ENCODE measurements at places on chromosomes 7 and 10. TPM values are rescaled to one million over a fixed set of nuclear protein-coding genes. Genes with fewer than 3 reads are reported as not detected.

GRCh38 chr7:3082386-3082785 is 38.7 kb upstream of the CARD11 start:
- DNase-seq, result no peak
- H3K36me3 ChIP-seq, result no peaks in the 10 kb centered on the region
- no peaks in the 10 kb centered on the region for H3K27me3 ChIP-seq
- H3K4me1 ChIP-seq, result peaks cover 4% of the 10 kb centered on the region
- H3K4me3 ChIP-seq, result no peak overlapping the region

Gene STAG3
- total RNA-seq, result 13.2 TPM

GRCh38 chr10:7282457-7282856 is 128.4 kb downstream of the SFMBT2 start:
- H3K4me3 ChIP-seq, result no peak overlapping the region
- H3K27me3 ChIP-seq, result no peaks in the 10 kb centered on the region
- H3K27ac ChIP-seq, result no peak overlapping the region
- peaks cover 21% of the 10 kb centered on the region for H3K36me3 ChIP-seq
- DNase-seq, result no peak
- H3K4me1 ChIP-seq, result peaks cover 26% of the 10 kb centered on the region

DNA sequence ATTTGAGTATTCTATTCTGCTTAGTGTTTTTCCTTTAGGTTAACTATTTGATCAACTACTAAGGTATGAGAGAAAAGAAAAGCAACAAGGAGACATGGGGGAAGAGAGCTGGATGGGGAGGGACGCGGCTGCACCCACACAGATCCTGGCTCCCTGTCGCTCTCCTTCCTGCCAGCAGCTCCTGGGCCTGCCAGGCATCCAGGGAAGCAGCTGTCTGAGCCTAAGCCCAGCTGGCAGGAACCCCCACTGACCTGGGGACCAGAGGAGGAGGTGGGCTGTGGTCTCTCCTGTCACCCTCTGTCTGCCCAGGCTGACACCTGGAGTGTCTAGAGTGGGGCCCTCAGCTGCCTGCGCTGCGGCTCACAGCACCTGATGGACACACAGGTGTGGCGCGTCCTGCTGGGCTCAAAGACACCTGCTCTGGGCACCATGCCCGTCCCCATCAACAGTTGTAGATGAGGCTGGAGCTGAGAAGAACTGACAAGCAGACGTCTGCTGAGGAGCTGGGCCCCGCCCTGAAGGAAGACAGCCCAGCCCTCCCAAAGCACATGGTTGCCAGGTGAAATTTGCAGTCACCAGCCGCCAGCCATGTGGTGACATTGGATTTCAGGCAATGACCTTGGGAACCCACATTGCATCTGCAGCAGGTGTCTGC is 207.9 kb downstream of the PLXNA4 start:
- H3K36me3 ChIP-seq, result no peaks in the 10 kb centered on the region
- H3K4me1 ChIP-seq, result no peaks in the 10 kb centered on the region
- H3K27me3 ChIP-seq, result peaks cover 17% of the 10 kb centered on the region
- no peak overlapping the region for H3K27ac ChIP-seq
- H3K4me3 ChIP-seq, result no peak overlapping the region

DNA sequence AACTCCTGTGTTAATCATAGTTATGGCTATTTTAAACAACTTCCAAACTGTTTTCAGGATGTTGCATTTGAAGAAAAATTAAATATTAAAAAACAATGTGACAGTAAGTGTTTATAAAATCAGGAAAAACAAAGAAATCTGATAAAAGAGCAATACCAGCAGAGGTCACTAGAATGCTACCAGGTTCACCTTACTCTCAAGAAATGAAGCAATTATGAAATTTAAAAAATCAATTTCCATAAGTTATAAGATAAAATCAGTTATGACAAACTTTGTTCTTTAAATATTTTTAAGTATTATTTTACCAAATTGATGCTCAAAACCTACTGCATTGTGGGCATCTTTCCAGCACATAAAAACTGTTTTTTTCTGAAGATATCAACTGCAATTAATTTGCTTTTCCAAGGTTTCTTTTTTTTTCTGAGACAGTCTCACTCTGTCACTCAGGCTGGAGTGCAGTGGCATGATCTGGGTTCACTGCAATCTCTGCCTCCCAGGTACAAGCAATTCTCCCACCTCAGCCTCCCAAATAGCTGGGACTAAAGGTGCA is 50.7 kb upstream of the RHEB start:
- H3K36me3 ChIP-seq, result peaks cover 3% of the 10 kb centered on the region
- no peaks in the 10 kb centered on the region for H3K27me3 ChIP-seq
- H3K4me3 ChIP-seq, result no peak overlapping the region
- no peaks in the 10 kb centered on the region for H3K4me1 ChIP-seq
- no peak overlapping the region for H3K27ac ChIP-seq

DNA sequence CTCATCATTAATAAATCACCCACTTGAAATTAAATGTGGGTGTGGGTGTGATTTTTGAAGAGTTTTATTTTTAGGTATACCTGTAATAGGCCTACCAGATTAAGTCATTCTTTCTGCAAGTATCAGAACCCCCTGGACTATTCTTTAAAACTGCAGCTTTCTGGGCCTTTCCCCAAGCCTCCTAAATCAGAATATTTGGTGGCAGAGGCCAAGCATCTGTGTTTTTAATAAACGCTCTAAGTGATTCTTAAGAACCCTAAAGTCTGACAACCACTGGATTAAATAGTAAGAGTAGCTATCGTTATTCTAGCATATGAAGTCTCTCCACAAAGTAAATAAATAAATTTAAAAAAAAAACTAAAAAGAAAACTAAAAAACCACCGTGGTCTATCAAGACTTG is 703.0 kb upstream of the NRP1 start:
- H3K27me3 ChIP-seq, result no peaks in the 10 kb centered on the region
- H3K27ac ChIP-seq, result no peak overlapping the region
- H3K36me3 ChIP-seq, result no peaks in the 10 kb centered on the region
- no peaks in the 10 kb centered on the region for H3K4me1 ChIP-seq
- no peak for DNase-seq
- no peak overlapping the region for H3K4me3 ChIP-seq

DNA sequence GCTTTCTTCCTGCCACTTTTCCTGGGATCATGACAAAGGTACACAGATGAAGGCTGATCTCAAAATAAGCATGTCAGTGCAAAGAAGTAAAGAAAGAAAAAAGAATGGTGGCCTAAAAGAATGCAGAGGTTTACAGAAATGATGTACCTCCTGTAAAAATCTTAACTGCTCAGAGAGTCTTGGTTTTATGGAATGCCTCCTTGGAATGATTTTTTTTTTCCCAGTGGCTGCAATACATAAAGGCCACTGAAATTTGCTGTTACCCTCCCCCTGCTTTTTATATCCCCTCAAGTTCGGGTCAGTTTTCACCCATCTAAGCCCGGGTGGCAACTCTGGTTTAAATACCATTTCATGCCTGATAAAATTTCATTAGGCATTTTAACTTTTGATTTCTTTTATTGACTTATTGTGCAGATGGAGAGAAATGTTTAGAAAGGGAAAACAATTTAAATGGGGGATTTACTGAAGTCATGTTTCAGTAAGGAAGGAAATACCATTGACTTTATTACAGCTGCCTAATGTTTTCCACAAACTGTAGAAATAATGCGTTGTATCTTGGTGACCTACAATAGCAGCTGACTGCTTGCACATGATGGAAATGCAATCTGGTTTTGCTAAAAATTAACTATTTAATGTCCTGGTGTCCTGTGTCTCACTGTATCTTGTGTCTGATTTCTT is 102.5 kb downstream of the SAMD9 start:
- no peak overlapping the region for H3K4me3 ChIP-seq
- no peaks in the 10 kb centered on the region for H3K36me3 ChIP-seq

GRCh38 chr10:69749178-69750010 is 52.3 kb upstream of the COL13A1 start:
- no peak for DNase-seq
- H3K4me1 ChIP-seq, result no peaks in the 10 kb centered on the region
- H3K36me3 ChIP-seq, result no peaks in the 10 kb centered on the region
- no peak overlapping the region for H3K4me3 ChIP-seq
- no peak overlapping the region for H3K27ac ChIP-seq

Gene SPAG6
- total RNA-seq, result not detected

Gene ACTR3C
- total RNA-seq, result 2.9 TPM

Gene AS3MT
- not detected for total RNA-seq

Gene PIP
- not detected for total RNA-seq

DNA sequence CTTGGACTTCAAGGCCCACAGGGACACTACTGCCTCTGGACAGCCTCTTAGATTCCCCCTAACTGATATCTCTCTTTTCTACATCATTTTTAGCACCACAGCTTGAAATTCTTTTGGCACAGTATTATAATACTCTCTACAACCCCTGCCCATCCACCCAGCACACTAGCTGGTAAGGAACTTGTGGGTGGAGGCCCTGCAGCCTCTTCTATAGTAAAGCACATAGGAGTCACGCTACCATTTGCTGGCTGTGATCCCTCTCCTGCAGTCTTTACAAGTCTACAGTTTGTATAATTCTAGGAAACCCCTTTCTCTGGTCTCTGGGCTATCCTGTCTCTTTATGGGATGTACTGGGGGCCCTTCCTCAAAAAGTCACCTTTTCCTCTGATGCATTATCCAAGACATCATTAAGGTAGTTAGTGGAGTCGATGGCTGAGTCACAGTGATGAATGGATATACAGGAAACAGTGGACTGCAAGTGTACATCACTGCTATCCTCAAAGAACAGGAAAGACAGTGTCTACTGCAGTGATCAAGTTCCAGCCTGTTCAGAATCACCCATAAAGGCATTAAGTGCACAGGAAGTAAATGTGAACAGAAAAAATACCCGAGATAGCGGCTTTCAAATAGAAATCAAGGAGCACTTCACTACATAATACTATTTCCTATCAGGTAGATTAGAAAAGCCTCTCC is 54.4 kb downstream of the STK17A start:
- H3K36me3 ChIP-seq, result peaks cover 76% of the 10 kb centered on the region
- peak overlapping the region; percentile 92 for H3K27ac ChIP-seq
- peaks cover 96% of the 10 kb centered on the region for H3K4me1 ChIP-seq
- peak; percentile 47 for DNase-seq
- H3K4me3 ChIP-seq, result peak overlapping the region; percentile 5

GRCh38 chr7:119596651-119597050 is 676.3 kb upstream of the KCND2 start:
- no peak for DNase-seq
- no peak overlapping the region for H3K4me3 ChIP-seq
- H3K36me3 ChIP-seq, result no peaks in the 10 kb centered on the region

DNA sequence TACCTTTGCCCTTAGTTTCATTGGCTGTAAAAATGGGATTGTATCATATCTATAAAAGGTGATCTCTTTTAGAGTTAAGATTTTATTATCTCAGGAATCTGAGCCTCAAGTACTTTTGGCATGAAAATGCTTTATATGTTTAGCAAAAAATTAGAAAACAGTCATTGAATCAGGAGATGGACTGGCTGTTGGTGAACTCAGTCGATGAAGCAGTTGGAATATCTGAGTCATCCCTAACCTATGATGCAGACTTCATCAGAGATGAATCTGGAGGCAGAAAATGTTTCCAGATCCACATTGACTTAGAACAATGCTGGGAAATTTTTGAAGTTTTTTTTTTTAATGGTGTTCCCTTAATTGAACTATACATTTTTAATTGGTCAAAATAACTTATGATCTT is 228.5 kb downstream of the SLC25A13 start:
- no peak for DNase-seq
- H3K36me3 ChIP-seq, result no peaks in the 10 kb centered on the region
- no peaks in the 10 kb centered on the region for H3K4me1 ChIP-seq
- no peak overlapping the region for H3K4me3 ChIP-seq
- no peak overlapping the region for H3K27ac ChIP-seq

DNA sequence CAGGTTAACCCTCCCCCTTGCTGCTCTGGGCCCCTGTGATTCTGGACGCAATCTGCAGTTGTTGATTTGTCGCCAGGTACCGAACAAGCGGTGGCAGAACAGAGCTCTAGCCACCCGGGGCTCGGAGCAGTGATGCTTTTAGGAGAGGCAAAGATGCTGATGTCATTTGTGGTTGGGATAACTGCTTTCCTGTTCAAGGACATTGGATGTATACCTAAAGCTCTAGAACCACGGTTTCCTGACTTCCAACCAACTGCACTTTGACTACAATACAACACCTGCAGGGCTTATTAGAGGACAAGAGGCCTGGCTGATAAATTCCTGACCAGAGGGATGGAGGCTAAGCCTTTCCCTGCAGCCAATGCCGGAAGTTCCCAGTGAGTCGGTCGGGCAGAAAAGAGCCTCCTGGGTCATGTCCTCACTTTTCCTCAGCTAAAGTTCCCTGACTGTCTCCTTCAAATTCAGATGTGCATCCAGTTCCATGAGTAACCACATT is 6.5 kb upstream of the RBM20 start:
- peaks cover 19% of the 10 kb centered on the region for H3K27me3 ChIP-seq
- H3K36me3 ChIP-seq, result no peaks in the 10 kb centered on the region
- peaks cover 18% of the 10 kb centered on the region for H3K4me1 ChIP-seq
- H3K27ac ChIP-seq, result no peak overlapping the region
- no peak for DNase-seq

Gene CCL24
- total RNA-seq, result not detected
